ENCODE measurements at places on chromosomes 6 and 20. TPM values are rescaled to one million over a fixed set of nuclear protein-coding genes. Genes with fewer than 3 reads are reported as not detected.

The KHDC1L gene
- not detected for polyA plus RNA-seq

The C2 gene
- polyA plus RNA-seq, result 8.6 TPM

DNA sequence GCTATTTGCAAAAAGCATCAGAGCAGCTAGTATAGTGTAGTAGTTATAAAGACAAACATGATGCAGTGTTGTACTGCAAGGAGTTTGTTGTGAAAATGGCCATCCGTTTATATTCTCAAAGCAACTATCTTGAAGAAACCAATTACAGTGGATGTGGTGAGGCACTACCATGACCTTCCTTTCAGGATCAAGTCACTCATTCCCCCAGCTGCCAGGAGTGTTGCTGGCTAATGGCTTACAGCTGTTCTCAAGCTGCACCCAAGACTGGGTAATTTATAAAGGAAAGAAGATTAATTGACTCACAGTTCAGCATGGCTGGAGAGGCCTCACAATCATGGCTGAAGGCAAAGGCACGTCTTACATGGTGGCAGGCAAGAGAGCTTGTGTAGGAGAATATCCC is 29.0 kb downstream of the ADGRF4 start:
- DNase-seq, result no peak
- no peaks in the 10 kb centered on the region for H3K27me3 ChIP-seq
- no peaks in the 10 kb centered on the region for H3K4me1 ChIP-seq
- H3K36me3 ChIP-seq, result no peaks in the 10 kb centered on the region
- H3K27ac ChIP-seq, result no peak overlapping the region
- no peak overlapping the region for H3K4me3 ChIP-seq

DNA sequence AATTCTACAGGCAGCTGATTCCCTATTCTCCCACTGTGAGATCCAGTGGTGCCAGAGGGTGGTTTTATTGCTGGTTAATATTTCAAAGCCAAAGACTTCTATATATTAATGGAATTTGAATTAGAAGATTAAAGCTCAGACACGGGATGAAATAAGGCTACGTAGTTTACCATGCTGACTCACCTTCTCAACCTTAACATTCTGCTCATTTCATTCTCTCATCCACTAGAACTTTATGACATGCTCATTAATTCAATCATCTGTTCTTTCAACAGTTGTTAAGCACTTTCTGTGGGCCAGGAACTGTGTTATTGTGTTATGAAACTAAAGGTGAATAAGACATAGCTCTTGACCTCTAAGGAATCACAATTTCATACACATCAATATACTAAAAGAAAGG is 456.9 kb upstream of the MAP3K7 start:
- no peak overlapping the region for H3K4me3 ChIP-seq
- H3K4me1 ChIP-seq, result no peaks in the 10 kb centered on the region
- no peaks in the 10 kb centered on the region for H3K36me3 ChIP-seq
- no peaks in the 10 kb centered on the region for H3K27me3 ChIP-seq
- no peak overlapping the region for H3K27ac ChIP-seq
- no peak for DNase-seq

DNA sequence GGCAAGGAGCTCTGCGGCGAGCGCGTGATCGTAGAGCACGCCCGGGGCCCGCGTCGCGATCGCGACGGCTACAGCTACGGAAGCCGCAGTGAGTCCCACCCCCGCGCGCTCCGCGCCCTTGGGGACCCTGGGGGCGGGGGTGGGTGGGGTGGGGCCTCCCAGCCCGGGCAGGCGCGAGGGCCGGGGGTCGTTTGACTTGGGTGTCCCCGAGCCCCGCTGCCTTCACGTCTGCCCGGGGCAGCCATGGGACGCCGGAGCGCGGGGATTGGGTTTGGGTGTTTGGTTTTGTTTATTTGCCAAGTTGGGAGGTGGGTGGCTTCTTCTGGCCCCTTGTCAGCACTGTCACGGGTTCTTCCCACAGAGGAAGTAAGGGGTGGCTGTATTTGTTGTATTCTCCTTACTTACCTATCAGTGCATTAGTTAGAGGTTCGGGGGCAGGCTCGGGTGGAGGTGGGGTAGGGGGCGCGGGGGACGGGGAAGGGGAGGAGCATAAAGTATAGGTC is 777 bp downstream of the SRSF6 start:
- no peak for DNase-seq
- no peaks in the 10 kb centered on the region for H3K27me3 ChIP-seq
- H3K4me3 ChIP-seq, result peak overlapping the region; percentile 97
- no peaks in the 10 kb centered on the region for H3K36me3 ChIP-seq

DNA sequence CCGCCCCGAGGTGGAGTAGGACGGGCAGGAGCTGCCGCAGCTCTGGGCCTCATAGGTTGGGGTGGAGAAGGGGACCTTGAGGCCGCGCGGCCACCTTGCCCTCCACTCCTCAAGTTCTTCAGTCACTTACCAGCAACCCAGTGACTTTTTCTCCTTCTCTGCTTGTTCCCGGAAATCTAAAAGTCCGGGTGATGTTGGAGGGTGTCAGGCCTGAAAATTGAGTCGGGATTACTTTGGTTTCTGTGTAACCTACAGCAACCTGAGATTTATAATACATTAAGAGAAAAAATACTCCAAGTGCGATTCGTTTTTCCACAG is 338 bp downstream of the RWDD1 start:
- peak overlapping the region; percentile 24 for H3K27ac ChIP-seq
- H3K4me3 ChIP-seq, result peak overlapping the region; percentile 62
- no peaks in the 10 kb centered on the region for H3K27me3 ChIP-seq
- DNase-seq, result no peak

- no peak for DNase-seq
- peaks cover 9% of the 10 kb centered on the region for H3K4me1 ChIP-seq
- no peak overlapping the region for H3K27ac ChIP-seq
Observed at GRCh38 chr6:35055891-35056290, 85.2 kb downstream of the TCP11 start.

All from ovary (tissue), 10 donors.